ENCODE measurements at places on chromosomes 16 and 17.
A peak's percentile ranks its signal among the peaks of the same experiment; 100 is the strongest.

DNA sequence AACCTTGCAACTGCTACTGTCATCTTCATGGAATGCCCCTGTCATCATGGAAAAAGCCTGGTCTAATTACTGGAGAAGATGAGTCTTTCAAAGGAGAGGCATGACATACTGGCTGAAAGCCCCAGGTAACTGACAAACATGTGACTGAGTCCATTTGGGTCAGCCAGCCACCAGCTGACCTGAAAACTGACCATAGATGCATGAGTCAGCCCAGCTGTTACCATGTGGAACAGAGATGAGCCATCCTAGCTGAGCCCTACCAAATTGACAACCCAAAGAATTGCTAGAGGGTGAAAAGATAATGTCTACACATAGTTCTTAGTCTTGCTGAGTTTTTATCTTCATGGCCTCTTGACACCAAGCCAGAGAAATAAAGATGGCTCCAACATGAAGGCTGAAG is 311.8 kb downstream of the UTP18 start:
- DNase-seq: no peak

DNA sequence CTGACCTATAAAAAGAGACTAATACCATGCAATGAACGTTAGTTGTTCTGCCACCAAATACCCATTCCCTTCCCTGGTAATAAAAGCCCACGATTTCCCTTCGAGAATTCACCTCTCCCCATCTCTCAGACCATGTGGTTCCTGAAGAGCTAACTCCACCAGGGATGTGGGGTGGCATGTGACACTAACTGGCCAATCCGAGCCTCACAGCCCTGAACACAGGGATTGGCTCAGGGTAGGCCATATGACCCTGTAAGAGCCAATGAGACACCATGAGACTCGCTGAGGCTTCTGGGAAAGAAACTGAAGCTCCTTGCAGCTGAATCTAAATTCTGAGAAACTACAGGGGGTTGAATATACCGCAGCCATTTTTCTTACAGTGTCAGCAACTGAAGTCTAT is 21.1 kb downstream of the HELZ start:
- DNase-seq: no peak

DNA sequence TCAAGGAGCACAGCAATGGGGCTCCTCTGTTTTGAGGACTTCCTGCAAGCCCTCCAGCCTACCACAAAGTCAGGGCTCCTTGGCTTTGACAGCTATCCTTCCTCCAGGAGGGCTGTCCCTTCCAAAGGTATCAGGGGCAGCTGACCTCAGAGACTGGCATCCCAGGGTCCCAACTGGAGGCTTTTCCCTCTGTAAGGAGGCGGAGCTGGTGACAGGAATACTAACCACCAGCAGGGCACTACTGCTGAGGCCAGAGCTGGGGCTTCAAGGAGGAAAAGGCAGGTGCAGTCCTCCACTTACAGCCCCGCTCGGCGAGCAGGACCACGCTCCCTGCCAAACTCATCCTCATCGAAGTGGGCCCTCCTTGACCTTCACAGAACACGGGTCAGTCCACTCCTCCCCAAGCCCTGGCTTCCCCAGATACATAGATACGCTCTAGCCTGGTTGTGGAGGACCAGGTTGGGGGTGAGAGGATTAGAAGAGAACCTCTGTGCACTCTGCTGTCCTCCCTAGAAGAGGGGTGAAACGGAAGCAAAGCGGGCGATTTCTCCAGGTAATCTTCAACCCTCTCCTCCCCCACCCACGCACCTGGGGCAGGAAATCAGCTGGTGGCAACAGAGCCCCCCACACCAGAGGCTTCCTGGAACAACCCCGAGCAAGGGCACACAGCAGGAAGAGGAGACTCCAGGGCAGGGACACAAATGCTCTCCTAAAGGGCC is 20.5 kb downstream of the ST3GAL2 start:
- DNase-seq: peak; percentile 49

GRCh38 chr16:1950559-1950958 is 3.9 kb downstream of the RPL3L start:
- DNase-seq: no peak

DNA sequence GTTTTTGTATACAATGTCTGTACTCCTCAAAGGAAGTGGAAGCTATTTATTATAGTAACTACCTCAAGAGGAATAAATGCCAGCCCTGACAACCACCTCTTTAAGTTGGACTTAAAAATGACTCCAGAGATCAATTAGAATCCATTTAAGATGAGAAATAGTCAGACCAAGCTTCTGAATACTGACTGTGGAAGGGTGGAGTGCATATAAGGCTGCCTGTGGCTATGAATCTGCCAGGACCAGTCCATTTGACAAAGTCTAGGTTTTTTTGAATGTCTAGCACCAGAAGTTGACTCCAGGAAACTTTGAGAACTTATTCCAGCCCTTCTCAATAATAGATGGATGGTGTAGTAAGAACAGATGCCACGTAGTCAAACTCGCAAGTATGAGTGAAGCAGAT is 15.0 kb downstream of the OGFOD1 start:
- DNase-seq: no peak

DNA sequence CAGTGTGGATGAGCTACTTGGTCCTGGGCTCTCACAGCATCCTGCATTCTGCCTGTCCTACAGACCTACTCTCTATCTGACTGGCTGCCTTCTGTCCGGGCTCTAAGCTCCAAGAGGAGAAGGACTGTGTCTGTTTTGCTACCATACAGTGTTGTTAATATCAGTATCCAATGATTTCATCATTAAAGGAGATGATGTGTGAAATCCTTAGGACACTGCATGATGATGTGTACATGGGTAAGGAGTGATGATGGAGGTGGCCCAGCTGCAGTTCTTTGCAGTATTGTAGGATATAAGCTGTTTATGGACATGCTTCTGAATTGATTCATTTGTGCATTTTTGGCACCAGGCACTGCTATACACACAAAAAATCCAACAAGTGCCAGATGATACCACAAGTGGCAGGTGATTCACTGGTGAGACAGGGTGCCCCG is 536.9 kb upstream of the CDH11 start:
- DNase-seq: no peak

- DNase-seq: no peak
These were observed 37.0 kb downstream of the NPLOC4 start for GRCh38 chr17:81599719-81600486.

GRCh38 chr17:48579760-48580554 is 1.8 kb upstream of the HOXB4 start:
- no peak for DNase-seq

- no peak for DNase-seq
These were observed 23.7 kb upstream of the MGAT5B start for GRCh38 chr17:76844485-76844829.

DNA sequence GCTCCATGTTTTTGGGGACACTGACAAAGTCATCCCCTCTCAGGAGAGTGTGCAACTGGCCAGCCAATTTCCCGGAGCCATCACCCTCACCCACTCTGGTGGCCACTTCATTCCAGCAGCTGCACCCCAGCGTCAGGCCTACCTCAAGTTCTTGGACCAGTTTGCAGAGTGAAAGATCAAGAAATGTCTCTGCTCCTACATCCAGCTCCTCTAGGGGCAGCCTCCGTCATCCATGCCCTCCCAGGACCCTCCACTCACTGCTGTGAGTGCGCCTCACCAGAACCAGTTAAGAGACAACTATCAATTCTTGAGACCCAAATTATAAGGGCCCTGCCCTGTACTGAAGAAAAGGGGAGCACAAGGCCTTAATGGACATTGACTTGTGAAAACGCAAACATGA is 1.1 kb downstream of the OVCA2 start:
- no peak for DNase-seq

- DNase-seq: no peak
These were observed 910 bp upstream of the RAMP2 start for GRCh38 chr17:42759982-42760651.

DNA sequence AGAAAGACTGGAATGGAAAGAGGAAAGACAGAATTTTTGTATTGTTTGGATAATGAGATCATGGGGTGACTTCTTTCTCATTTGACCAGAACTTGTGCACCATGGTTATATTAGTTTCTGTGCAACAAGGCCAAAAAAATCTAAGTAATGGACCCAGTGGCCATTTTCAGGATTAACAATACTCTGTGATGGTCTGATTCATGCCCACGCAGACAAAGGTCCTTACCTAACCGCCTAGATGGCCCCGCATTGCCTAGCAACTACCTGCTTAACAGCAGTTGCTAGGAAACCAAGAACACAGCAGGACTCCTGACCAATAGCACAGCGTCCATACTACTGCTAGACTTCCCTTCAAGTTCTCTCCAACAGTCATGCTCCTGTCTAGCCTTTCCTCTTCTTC is 22.4 kb downstream of the MIS12 start:
- DNase-seq: no peak

- DNase-seq: no peak
These were observed 2450.0 kb downstream of the TP53TG3F start for GRCh38 chr16:35909351-35909954.

- peak; percentile 87 for DNase-seq
These were observed 41.5 kb downstream of the LDHD start for GRCh38 chr16:75074920-75075687.

GRCh38 chr16:79050063-79050462 is 550.5 kb downstream of the MAF start:
- DNase-seq: no peak

GRCh38 chr16:56510544-56510943 is 9.3 kb downstream of the BBS2 start:
- DNase-seq: no peak

DNA sequence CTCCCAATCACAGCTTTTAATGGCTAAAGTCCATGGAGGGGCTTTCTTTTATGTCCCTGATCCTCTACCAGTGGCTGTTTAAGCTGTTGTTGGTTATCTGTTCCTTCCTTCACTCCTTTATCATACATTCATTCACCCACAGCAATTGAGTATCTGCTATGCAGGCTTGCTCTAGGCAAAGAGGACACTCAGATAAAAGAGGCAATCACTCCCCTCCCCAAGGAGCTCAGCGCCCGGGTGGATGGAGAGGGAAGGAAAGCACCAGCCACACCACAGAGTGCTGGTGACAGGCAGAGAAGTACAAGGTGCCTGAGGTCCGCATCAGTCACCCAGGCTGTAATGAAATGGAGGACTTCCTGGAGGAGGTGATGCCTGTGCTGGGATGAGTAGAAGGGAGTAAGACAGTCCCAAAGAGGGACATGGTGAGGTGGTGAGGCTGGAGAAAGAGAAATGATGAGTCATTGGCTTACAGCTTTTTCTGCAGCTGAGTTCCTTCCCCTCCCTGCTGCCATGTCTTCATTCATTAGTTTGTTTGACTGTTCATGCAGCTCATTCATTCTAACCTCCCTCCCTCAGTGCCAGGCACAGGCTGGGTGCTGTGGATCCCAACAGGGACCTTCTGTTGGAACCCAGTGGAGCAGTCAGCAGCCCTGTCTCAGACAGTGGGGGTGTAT is 12.8 kb upstream of the NGFR start:
- DNase-seq: no peak

DNA sequence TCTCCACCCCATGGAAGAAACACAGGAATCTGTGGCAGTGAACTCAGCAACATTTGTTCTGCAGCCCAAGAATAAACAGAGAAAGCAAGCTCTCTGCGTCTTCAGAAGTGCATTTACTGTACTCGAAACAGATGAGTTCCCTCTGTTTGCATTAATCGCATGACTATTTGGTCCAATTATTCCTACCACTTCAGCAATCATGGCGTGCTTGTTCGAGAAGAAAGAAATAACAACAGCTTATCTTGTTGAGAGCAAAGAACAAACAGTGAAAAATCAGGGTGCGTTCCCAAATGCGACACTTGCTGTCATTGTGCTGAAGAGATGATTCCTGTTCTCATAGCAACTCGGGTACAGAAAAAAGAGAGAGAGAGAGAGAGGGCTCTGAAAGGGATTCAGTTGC is 445.3 kb upstream of the MAF start:
- DNase-seq: no peak

GRCh38 chr16:3503523-3503922 is 2.7 kb downstream of the CLUAP1 start:
- peak; percentile 64 for DNase-seq

DNA sequence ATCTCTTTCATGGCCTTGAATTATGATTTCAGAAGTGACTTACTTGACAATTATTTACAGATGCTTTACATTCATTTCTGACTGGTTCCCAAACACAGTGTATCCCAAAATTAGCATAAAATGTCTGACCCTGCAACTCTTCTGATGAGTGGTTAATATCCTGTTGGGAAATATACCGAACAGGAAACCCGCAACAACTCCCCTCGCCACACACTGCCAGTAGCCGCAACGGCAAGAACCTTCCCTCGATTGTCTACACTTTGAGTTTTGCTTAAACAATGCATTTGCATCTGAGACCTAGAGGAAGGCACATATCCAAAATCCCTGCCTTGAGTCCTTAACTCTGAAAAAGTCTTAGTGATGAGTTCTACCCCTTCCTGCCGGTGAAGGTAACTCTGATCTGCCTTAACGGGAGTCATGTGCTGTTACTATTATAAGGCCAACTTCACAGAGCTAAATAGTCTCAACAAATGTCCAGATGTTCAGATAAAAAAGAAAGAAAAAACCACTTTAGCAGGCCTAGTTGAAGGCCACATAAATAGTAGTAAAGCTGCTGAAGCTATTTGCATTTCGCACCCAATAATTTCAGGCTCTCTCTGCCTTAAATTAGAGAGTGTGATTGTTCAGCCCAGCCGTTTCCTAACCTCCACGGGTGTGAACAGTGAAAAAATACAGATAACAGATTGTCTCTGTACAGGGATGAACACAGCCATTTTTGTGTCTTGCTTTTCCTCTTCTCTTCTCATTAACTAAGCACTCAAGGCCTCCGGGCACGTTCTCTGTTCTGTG is 321.1 kb downstream of the HS3ST3B1 start:
- no peak for DNase-seq

GRCh38 chr17:55668312-55668920 is 54.2 kb downstream of the TMEM100 start:
- DNase-seq: no peak

- DNase-seq: no peak
These were observed 195.4 kb downstream of the KATNIP start for GRCh38 chr16:27745348-27745747.

DNA sequence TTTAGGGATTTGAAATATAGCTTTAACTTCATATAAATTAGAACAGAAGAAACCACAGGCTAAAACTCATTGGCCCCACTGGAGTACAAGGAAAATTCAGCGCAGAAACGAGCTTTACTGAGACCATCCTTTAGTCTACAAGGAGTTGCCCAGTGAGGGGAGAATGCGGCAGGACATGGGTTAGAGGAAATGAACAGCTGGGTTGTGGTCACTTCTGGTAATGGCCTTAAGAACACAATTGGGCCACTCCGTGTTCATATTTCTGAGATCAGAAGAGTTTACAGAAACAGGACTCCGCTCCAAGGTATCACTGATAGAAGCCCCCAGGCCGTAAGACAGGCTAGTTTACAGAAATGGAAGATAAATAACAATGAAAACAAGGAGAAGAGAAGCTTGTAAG is 188.3 kb downstream of the ZFHX3 start:
- DNase-seq: no peak

All from activated T-cell treated with anti-CD3 and anti-CD28 coated beads, Interleukin-2, amount 50 U/mL, for 48 hours (primary cell).